Right lobe of liver (tissue), 6 donors: ENCODE measurements at places on chromosomes 3 and 15.

- DNase-seq: peak; percentile 61
Measured at GRCh38 chr3:120742849-120743365, 363 bp downstream of the GTF2E1 start.

DNA sequence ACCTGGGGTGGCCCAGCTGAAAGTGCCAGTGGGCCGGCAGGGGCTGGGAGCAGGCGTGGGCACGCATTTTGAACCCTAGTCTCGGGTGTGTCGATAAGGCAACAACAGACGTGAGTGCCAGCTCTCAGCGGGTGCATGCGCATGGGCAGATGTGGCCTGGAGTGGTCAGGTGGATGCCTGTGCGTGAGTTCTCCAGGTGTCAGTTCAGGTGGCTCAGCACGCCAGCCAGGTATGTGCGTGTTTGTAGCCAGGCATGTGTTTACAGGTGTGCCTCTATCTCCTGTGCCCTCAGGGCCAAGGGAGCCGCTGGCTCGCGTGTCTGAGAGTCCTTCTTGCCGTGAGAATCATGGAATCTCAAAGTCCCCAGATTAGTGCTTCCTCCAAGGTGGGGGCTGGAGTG, 14.8 kb downstream of the CYP1A2 start:
- no peak for DNase-seq

- DNase-seq: no peak
Measured at GRCh38 chr3:2931265-2931664, 178.9 kb downstream of the IL5RA start.

- no peak for DNase-seq
Measured at GRCh38 chr3:160184655-160185054, 40.6 kb upstream of the C3orf80 start.

- DNase-seq: no peak
Measured at GRCh38 chr3:108342837-108343486, 46.6 kb downstream of the HHLA2 start.

DNA sequence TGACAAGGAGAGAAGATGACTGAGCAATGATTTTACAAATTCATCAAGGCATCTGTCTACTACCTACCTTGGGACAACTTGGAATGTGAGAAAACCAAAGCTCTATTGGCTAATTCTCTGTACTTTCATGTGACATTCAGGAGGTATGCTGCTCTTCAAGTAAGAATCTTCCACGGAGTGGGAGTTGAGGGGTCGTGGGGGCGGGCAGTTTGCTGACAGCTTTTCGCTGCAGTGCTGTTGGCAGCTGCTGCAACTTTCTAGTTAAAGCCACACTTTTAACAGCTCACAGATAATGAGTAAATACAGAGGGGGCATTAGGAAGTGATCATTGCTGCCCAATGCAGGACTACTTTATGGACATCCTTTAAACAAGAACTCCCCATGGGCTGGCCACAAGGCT, 22.3 kb downstream of the CLDN1 start:
- DNase-seq: no peak

GRCh38 chr3:183268366-183268765, 15.3 kb downstream of the B3GNT5 start:
- DNase-seq: no peak

DNA sequence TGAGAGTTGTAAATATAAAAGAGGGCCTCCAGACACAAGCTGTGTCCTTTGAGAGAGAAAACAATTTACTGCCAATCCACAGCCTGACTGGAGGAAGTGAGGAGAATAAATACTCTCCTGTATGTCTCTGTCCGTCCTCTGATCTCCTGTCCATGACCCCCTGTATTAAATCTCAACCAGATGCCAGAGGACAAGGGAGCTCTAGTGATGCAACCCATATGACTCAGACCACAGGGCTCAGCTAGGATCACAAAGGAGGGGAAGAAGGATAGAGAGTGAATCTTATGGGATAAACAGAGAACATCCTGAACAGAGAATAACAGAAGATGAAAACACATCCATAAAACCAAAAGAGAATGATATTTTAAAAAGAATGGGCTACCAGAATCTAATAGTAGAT, 482.6 kb downstream of the PLOD2 start:
- DNase-seq: no peak

DNA sequence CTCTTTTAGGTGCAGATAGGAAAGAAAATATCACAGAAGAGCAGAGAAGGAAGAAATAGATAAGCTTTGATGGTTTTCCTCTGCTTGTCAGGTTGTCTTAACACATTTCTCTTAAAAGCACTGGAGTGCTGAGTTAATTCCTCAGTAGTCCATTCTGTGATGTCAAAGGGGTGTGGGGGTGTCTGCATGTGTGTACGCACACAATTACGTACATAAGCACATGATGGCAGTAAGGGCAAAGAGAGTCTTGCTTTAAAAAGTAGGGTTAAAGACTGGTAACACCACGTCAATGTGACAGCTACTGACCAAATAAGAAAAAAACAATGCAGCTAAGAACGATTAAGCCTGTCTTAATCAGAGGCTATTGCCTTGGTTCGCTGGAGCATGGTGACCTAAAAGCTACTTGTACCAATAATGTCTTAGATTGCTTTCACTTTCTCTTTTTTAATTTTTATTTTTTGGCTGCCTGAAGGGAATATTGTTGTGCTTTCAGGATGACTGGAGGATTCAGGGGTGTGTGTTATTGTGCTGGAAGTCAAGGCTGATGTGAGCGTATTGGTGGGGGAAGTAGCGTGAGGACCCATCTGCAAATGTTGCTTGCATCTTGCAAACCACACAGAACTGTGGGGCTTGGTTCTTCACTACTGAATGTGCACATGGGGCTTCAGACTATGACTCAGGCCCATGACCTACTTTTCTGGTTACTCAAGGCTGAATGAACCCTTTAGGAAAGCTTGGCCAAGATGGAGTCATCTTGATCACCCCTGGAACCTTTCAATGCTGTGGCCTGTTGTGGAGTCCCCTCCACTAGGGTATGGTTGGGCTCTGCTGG, 417.8 kb upstream of the TPM1 start:
- DNase-seq: no peak

- DNase-seq: no peak
Measured at GRCh38 chr3:107432646-107433045, 55.4 kb downstream of the CCDC54 start.

- no peak for DNase-seq
Measured at GRCh38 chr3:12773030-12773709, 14.1 kb upstream of the TMEM40 start.

DNA sequence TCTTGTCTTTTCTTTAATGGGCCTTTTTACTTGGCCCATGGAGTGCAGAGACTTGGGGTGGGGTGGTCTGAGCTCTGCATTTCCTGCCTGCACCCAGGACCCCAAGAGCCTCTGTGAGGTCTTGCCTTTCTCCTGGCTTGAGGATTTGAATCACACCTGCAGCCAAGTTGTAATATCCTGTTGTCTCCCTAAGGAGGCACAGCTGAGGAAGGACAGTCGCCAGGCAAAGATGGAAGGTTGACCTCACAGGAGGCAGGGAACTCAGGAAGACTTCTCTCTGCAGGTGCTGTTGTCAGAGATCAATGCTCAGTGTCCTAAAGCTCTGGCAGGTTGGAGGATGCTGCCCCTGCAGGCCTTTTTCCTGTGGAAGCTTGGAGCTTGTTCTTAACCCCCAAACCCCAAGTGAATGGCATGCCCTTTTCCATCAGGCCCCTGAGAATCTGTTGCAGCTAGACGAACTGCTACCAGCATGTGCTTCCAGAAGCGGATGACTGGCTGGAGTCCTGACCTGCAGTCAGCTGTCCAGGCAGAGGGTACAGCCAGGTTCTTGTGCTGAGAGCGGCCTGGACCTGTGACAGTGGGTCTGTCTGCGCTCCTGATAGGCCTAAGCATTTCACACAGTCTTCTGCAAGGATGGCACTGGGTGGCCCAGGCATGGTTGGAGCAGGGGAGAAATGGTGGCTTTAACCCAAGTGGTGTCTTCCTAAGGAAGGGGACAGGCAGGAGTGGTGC, 120.0 kb downstream of the EEFSEC start:
- no peak for DNase-seq

DNA sequence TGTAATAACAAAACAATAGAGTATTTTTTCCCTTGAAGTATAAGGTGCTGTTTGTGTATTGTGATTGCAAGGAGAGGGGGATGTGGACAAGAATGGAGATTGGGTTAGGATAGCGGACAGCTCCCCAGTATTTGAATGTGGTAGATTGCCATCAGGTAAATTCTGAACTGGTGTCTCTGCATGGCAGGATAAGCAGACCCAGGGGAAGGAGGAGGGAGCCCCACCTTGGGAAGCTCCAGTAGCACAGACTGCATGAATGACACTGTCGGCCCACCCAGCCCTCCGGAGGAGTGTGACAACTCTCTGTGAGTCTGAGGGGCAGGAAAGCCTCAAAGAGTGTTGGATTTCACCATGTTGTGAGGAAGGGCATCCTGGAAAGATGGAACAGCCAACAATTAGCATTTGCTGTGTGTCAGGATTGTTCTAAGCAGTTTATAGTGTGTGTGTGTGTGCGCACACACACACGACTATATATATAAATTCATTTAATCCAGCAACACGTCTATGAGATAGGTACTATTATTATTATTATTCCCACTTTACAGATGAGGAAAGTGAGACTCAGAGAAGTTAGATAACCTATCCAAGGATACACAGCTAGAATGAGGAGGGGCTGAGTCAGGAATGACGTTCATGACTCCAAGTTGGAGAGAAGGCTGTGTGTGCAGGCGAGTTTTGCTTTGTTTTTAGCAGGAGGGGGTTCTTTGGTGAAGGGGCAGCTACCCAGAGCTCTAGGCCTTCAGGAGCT, 63.4 kb upstream of the LCTL start:
- DNase-seq: no peak

DNA sequence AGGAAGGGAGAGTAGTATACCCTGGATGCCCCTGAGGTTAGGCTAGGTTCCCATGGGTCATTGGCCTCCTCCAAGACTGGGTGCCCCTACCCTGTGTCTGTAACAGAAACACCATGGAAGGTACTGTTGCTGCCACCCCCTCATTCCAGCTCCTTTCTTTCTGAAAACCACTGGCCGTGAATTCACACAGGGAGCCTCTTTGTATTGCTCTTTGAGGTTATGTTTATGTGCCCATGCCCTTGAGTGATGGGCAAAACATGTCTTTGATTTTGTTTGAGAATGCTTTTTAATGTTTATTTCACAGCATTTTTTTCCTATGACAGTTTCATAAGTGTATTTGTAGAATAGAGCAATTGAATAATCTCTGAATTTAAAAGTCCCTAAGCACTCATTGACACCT, 79.7 kb downstream of the RARB start:
- no peak for DNase-seq

GRCh38 chr3:37542772-37543449, 318.8 kb upstream of the CTDSPL start:
- DNase-seq: no peak

DNA sequence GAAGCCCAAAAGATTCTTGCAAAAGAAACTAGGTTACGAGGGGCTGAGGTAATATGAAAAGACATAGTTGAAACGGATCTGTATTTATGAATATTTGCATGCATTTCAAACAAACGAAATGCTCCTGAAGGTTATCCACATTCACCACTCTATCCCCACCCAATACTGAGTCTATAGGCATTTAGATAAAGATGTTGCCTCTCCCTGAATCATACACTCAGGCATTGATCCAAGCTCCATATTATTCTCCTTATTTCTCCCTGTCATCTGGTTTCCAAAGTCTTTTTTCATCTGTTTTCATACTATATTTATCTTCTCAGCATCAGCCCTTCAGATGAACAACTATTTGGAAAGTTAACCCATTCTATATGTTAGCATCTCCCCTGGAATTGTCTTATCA, 492.5 kb upstream of the TGFBR2 start:
- DNase-seq: no peak

GRCh38 chr3:196186651-196187573, 24.3 kb downstream of the ZDHHC19 start:
- no peak for DNase-seq

- DNase-seq: no peak
Measured at GRCh38 chr3:142053835-142054234, 95.5 kb downstream of the TFDP2 start.

- DNase-seq: no peak
Measured at GRCh38 chr15:80076321-80077318, 17.1 kb downstream of the ZFAND6 start.

DNA sequence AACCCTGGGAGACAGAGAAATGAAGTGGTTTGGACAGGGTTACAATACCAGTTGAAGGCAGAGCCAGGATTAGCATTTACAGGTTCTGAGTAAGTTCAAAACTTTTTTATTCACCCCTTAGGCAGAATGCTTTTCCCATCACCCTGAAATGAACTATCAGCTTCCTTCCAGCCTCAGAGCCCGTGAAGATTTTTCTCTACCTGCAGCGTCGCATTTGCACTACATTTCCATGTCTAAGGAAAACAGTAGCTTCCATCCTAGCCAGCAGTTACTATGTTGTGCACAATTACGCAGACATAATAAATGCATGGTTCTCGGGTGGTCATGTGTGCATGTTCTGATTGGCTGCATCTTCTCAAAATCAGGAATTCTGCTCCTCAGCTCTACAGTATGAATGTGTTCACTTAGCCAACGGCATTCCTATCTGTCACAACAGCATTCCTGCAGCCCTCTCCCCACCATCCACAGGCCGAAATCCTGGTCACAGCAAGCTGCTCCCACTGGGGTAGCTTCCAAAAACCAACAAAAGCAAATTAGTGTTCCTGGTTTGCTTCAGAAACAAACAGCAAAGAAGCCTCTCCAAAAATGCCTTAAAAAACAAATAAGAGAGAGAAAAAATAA, 510.8 kb upstream of the SEMA6D start:
- DNase-seq: no peak

DNA sequence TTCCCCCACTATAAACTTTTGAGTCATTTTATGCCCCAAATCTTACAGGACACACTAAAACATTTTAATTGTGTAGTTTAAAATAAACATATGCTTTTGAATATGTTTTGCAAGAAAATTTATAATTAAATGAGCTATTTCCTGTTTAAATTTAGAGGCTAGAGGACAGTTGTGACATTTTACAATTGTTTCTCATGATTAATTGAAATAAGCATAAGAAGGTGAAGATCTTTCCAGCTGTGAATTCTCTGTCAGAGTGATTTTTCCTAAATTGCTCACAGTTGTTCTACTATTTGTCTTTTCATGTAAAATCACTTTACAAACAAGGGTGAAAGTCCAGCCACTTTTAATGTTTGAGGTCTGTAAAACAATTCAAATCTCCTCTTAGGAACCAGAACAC, 892.3 kb downstream of the CADM2 start:
- no peak for DNase-seq

- no peak for DNase-seq
Measured at GRCh38 chr3:46440531-46441294, 24.0 kb downstream of the LTF start.

- no peak for DNase-seq
Measured at GRCh38 chr3:164377466-164377865, 700.8 kb downstream of the SI start.

DNA sequence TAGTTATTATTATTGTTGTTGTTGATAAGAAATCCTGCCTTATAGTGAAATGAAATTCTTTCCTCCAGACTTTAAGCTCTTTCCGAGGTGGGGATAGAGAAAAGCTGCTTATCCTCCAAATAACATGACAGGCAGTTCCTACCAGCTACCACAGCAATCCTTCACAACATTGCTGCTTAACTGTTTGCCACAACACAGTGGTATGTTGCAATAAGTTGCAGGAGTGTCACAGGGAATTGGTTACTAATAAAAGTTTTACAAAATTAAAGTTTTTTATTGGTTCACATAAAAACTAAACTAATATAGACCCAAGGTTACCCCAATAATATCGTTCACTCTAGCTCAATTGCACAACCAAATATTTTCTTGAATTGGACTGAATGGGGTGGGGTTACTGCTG, 57.4 kb upstream of the ICE2 start:
- no peak for DNase-seq
